ENCODE measurements at places on chromosomes 5 and 9.

GRCh38 chr9:13109781-13110180 is 169.7 kb downstream of the MPDZ start:
- DNase-seq = no peak

DNA sequence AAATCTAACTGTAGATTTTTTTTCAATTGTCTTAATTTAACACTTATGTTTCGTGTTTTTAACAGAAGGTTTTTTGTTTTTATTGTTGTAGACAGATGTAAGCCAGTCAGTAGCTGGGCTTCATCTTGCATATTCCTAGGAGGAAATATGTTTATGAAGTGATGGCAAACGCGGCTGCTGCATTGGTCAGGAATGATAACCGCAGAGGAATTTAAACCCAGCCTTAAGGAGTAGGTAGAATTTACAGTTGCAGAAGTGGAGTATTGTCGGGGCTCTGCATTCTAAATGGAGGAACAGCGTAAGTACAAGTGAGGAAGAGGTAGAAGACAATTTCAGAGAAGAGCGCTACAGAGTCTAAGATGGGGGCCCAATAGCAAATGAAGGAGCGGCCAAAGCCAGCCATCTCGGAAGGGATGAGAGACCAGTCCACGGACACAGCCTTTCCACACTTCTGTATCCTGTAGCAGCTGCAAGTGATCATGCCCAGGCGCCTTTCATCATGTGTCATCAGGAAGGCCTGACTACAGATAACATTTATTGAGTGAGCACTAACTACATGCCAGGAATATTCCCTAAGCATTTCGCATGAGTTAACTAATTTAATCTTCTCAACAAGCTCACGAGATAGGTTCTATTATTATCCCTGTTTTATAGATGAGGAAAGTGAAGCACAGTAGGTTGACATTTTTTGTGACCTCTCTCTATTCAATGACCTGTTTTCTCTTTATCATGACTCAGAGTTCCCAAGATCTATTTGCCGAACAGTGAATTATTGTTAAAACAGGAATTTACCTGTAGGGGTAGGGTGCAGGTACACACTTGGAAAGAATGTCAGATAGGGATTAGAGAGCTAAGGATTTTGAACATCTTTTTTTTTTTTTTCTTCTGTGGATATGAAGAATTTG is 38.1 kb downstream of the CMYA5 start:
- DNase-seq = no peak

GRCh38 chr9:131010482-131011273 is 1.7 kb downstream of the LAMC3 start:
- no peak for DNase-seq

- DNase-seq = no peak
Observed at GRCh38 chr9:847505-847904, 6.0 kb downstream of the DMRT1 start.

Data from NCI-H1105 (cell line).